ENCODE measurements at places on chromosomes 2 and 18. TPM values are rescaled to one million over a fixed set of nuclear protein-coding genes. Genes with fewer than 3 reads are reported as not detected.
A peak's percentile ranks its signal among the peaks of the same experiment; 100 is the strongest.

GRCh38 chr2:205411558-205411957 is 270.7 kb upstream of the NRP2 start:
- H3K27me3 ChIP-seq: no peaks in the 10 kb centered on the region
- no peak for DNase-seq
- H3K27ac ChIP-seq: no peak overlapping the region
- H3K4me1 ChIP-seq: peaks cover 12% of the 10 kb centered on the region

GRCh38 chr18:74342416-74343043 is 26.9 kb downstream of the C18orf63 start:
- no peak overlapping the region for H3K27ac ChIP-seq
- no peak overlapping the region for H3K4me3 ChIP-seq
- H3K4me1 ChIP-seq: no peaks in the 10 kb centered on the region

DNA sequence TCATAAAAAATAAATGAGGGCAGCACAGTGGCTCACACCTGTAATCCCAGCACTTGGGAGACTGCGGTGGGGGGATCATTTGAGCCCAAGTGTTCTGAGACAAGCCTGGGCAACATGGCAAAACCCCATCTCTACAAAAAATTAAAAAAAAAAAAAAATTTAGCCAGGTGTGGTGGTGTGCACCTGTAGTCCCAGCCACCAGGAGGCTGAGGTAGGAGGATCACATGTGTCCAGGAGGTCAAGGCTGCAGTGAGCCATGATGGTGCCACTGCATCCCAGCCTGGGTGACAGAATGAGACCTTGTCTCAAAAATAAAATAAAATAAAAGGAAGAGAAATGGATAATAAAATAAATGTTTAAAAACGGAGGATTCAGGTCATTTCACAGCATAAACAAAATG is 113.5 kb downstream of the ATAD2B start:
- H3K27ac ChIP-seq: no peak overlapping the region
- no peaks in the 10 kb centered on the region for H3K4me1 ChIP-seq
- H3K4me3 ChIP-seq: no peak overlapping the region
- peaks cover 3% of the 10 kb centered on the region for H3K36me3 ChIP-seq

NGEF gene
- total RNA-seq: 0.16 TPM

DNA sequence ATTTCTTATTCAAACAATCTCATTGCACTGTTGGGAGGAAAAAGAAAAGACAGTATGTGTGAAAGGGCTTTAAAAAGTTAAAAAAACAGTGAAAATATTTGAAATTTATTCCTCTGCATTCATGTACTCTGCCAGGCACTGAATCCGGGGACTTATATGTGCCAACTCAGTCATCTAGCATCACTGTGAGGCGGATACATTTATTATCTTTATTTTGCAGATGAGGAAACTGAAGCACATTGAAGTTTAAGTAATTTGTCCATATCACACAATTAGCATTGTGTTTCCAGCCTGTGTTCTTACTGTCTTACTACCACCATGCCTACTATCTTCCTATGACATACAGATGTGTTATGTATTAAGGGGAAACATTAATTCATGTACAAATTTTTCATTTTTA is 1.8 kb downstream of the LCLAT1 start:
- H3K27ac ChIP-seq: no peak overlapping the region
- no peak overlapping the region for H3K4me3 ChIP-seq
- no peaks in the 10 kb centered on the region for H3K36me3 ChIP-seq
- H3K27me3 ChIP-seq: no peaks in the 10 kb centered on the region
- H3K4me1 ChIP-seq: peaks cover 8% of the 10 kb centered on the region

GCG gene
- total RNA-seq: not detected

- H3K36me3 ChIP-seq: no peaks in the 10 kb centered on the region
- no peak for DNase-seq
- H3K4me1 ChIP-seq: no peaks in the 10 kb centered on the region
- no peak overlapping the region for H3K27ac ChIP-seq
- H3K27me3 ChIP-seq: no peaks in the 10 kb centered on the region
Measured at GRCh38 chr2:162490761-162491470, 147.0 kb downstream of the GCA start.

DNA sequence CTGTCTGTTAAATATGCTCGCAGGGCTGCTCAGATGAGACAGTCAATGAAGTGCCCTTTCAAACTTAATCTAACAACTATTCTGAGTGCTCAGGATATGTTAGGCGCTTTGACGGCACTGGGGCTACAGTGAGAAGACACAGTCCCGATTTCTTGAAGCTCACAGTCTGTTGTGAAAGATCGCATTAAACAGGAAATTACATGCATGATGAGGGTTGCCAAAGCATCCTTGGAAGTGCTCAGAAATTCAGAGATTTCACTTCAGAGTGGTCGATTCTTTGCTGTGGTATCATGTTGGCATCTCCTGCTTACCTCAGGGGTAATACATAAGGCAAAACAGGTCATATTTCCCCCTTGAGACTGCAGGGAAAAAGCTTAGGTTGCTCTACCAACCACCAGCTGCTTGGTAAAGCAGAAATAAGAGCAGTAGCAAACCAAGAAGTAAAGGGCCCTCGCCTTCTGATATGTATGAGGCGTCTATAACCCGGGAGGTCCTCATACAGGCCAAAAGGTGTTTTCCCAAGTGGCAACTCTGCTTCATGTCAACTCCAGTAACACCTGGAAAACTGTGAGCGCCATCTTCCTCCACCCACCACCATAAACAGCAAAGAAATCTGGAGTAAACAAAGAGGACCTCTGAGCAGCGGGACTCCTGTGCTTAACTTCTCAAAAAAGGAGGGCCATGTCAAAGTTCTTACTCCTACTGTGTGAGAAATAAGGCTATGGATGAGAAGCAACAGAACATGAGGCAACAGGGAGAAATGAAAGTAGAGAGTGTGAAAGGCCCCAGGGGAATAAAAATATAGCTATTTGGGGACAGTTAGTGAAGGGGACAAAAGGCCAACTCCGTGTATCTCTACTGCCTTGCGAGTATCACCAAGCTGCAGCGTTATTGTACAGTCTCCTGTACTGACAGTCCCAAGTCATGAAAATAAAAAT is 79.3 kb downstream of the CLHC1 start:
- no peaks in the 10 kb centered on the region for H3K27me3 ChIP-seq
- no peak for DNase-seq
- H3K27ac ChIP-seq: no peak overlapping the region
- no peak overlapping the region for H3K4me3 ChIP-seq

GRCh38 chr2:203692031-203692710 is 14.3 kb upstream of the CD28 start:
- H3K4me3 ChIP-seq: no peak overlapping the region
- H3K27me3 ChIP-seq: no peaks in the 10 kb centered on the region
- no peak for DNase-seq
- H3K4me1 ChIP-seq: peaks cover 5% of the 10 kb centered on the region
- H3K36me3 ChIP-seq: no peaks in the 10 kb centered on the region
- no peak overlapping the region for H3K27ac ChIP-seq

DNA sequence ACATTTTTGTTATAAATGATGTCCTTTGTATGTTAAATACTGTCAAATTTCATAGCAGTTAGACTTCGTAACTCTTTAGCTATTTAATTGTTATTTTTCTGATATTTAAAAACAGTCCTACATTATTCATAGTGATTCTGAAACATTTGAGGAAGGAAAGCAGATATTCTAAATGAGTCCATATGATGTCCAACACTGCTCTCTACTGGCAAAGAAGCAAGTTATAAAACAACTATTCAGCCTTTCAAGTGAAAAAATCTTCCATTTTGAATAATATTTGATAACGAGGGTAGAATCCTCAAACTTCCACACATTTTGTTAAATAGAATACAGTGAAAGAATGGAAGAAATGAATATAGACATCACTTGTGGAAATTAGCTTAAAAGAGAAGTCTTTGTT is 220.8 kb downstream of the GULP1 start:
- H3K27me3 ChIP-seq: no peaks in the 10 kb centered on the region
- peak; percentile 51 for DNase-seq
- H3K36me3 ChIP-seq: no peaks in the 10 kb centered on the region

SPP2 gene
- not detected for total RNA-seq

KCNIP3 gene
- 1.5 TPM for total RNA-seq

- DNase-seq: no peak
- H3K4me1 ChIP-seq: peaks cover 4% of the 10 kb centered on the region
- no peak overlapping the region for H3K4me3 ChIP-seq
- no peak overlapping the region for H3K27ac ChIP-seq
- H3K36me3 ChIP-seq: no peaks in the 10 kb centered on the region
- H3K27me3 ChIP-seq: no peaks in the 10 kb centered on the region
Measured at GRCh38 chr2:180577567-180577966, 402.8 kb upstream of the UBE2E3 start.

DNA sequence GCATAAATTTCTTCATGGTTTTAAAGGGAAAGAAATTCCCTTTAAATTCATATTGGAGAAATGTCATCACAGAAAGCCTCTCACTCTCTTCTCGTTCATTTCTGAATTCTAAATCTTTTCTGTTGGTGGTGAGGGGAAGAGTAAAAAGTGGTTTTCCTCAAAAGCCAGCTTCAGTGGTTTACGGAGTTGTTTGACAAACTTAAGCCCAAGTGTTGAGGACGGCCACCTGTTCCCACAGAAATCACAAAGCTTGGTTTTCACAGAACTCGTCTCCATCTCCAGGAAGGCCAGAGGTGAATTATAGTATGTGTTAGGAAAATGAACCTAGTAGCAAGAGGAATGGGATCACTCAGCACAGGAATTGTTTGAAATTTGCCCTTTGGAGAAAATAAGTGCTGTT is 316.2 kb downstream of the PDE11A start:
- H3K4me3 ChIP-seq: no peak overlapping the region
- no peak for DNase-seq
- H3K4me1 ChIP-seq: no peaks in the 10 kb centered on the region
- H3K27ac ChIP-seq: no peak overlapping the region
- H3K36me3 ChIP-seq: no peaks in the 10 kb centered on the region

- no peaks in the 10 kb centered on the region for H3K27me3 ChIP-seq
- no peak overlapping the region for H3K4me3 ChIP-seq
- no peak overlapping the region for H3K27ac ChIP-seq
- H3K36me3 ChIP-seq: no peaks in the 10 kb centered on the region
- no peak for DNase-seq
- H3K4me1 ChIP-seq: peaks cover 11% of the 10 kb centered on the region
Measured at GRCh38 chr2:45852450-45853150, 201.1 kb downstream of the PRKCE start.

GRCh38 chr2:143623909-143624260 is 494.7 kb downstream of the ARHGAP15 start:
- no peak for DNase-seq
- H3K36me3 ChIP-seq: no peaks in the 10 kb centered on the region
- no peak overlapping the region for H3K27ac ChIP-seq

DNA sequence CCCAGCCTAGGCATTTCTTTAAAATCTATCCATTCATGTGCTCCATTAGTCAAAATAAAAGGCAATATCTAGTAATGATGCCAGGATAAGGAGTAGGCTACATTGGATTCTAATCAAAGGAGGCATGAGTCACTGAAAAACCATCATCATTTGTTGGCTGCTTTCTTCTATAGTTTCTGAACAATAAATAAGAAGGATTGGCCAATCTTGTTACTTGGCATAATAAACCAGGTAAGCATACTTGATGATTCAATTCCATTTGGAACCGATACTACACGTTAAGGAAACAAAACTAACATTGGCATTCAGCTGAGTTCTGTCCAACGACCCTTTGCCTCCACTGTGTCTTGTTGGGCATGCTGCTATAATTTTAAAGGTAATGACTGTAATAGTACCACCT is 27.2 kb downstream of the ATP8B1 start:
- H3K27ac ChIP-seq: peak overlapping the region; percentile 21
- no peaks in the 10 kb centered on the region for H3K36me3 ChIP-seq
- no peaks in the 10 kb centered on the region for H3K27me3 ChIP-seq
- H3K4me1 ChIP-seq: peaks cover 30% of the 10 kb centered on the region
- peak; percentile 61 for DNase-seq
- H3K4me3 ChIP-seq: no peak overlapping the region

CABYR gene
- total RNA-seq: 7.8 TPM

DNA sequence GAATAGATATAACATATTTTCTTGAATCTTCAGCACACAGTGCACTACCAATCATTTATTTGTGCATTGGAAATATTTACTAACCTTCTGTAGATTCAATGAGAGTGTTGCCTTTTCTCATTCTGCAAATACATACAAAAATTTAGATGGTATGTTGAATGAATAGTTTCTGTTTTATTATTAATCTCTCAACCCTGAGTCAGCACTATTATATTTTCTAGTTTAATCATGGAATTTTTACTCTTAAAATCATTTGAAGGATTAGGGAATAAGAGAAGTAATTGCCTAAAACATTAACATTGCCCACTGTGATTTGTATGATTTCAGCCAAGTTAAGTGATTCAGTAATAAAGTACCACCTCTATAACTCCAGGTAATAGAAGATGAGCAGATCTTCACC is 370.2 kb upstream of the CDH7 start:
- H3K27ac ChIP-seq: no peak overlapping the region
- H3K36me3 ChIP-seq: no peaks in the 10 kb centered on the region
- H3K4me3 ChIP-seq: no peak overlapping the region
- no peak for DNase-seq
- no peaks in the 10 kb centered on the region for H3K4me1 ChIP-seq

ARHGEF33 gene
- 0.30 TPM for total RNA-seq

- peak within 1 kb of the TSS; percentile 75 for H3K4me3 ChIP-seq
- H3K27me3 ChIP-seq: no peaks in the 10 kb centered on the region
- H3K27ac ChIP-seq: peak within 1 kb of the TSS; percentile 86
- H3K4me1 ChIP-seq: peaks cover 38% of the 10 kb centered on the region
Measured at GRCh38 chr18:9708057-9708433, at the start of gene RAB31. Gene RAB31, plus strand, starts transcription at chr18:9708301. Its CDS starts 105 bp downstream, at chr18:9708406.

GRCh38 chr2:115412501-115412900 is 970.1 kb downstream of the DPP10 start:
- H3K4me1 ChIP-seq: peaks cover 5% of the 10 kb centered on the region
- no peaks in the 10 kb centered on the region for H3K27me3 ChIP-seq
- H3K4me3 ChIP-seq: no peak overlapping the region
- no peak overlapping the region for H3K27ac ChIP-seq
- no peaks in the 10 kb centered on the region for H3K36me3 ChIP-seq
- no peak for DNase-seq

PDE1A gene
- total RNA-seq: 0.32 TPM

IL1R2 gene
- not detected for total RNA-seq

GRCh38 chr2:233164128-233164635 is 87.3 kb upstream of the ATG16L1 start:
- H3K27me3 ChIP-seq: peaks cover 8% of the 10 kb centered on the region
- no peaks in the 10 kb centered on the region for H3K36me3 ChIP-seq
- H3K4me1 ChIP-seq: peaks cover 8% of the 10 kb centered on the region
- H3K27ac ChIP-seq: no peak overlapping the region
- no peak overlapping the region for H3K4me3 ChIP-seq

- H3K36me3 ChIP-seq: peaks cover 5% of the 10 kb centered on the region
- DNase-seq: no peak
- H3K4me1 ChIP-seq: no peaks in the 10 kb centered on the region
- H3K27me3 ChIP-seq: no peaks in the 10 kb centered on the region
- H3K4me3 ChIP-seq: no peak overlapping the region
Measured at GRCh38 chr2:173240083-173240482, 114.6 kb upstream of the CDCA7 start.

All from astrocyte (in vitro differentiated cells and primary cell).